ENCODE measurements at places on chromosomes 4 and X.

GRCh38 chrX:118627084-118627758, 100.2 kb upstream of the IL13RA1 start:
- peak; percentile 0 for DNase-seq

DNA sequence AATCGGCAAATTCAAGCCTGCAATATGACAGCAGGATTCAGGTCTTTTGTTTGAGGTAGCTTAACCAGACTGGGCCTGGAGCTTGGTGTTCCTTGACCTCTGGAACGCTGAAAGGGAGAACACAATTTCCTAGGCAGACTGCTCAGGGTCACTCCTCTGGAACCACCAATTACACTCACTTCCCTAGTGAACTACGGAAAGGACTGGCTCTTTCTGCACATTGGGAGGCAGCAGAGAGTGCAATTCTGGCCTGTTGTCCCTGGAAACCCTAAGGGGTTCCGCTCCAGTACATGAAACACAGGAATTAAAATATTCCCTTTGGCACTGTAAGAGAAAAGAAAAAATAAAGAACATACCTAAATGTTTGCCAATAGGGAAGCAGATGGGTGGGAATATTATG, 58.6 kb downstream of the GPC3 start:
- DNase-seq, result no peak

- no peak for DNase-seq
Measured at GRCh38 chr4:11079171-11079570, 349.5 kb downstream of the HS3ST1 start.

DNA sequence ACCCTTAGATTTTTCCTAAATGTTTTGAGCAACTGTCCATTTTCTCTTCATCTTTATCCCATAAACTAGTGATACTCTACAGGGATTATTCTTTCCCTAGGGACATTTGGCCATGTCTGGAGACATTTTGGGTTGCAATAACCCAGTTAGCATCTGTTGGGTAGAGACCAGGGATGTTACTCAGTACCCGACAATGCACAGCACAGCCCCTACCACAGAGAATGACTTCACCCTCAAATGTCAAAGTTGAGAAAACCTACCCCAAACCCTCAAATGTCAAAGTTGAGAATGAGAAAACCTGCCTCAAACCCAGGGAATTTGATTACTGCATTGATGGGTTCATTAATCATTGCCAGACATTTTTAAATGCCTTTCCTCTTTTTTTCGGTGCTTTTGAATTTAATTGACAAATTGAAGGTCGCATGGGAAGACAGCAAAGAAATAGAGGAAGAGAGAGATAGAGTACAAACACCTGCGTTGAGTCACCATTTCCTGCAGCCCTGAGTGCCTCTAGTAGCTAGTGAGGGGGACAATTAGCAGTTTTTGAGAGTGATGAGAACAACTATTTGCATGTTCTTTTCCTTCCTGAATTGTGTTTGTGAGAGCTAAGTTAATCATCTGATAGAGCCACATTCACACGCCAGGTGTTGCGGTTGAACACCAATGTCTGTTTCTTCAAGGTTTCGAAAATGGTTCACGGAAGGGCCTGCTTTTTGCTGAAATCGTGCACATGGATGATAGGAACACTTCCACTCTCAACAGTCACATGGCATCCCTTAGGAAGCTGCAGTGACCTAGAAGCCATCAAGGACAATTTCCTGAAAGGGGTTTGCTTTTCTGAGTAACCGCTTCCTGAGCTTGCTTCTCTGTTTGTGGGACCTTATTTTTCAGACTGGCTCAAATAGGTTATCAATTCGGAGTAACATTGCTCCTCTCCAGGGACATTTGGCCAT, 203.9 kb upstream of the VCX3A start:
- no peak for DNase-seq

DNA sequence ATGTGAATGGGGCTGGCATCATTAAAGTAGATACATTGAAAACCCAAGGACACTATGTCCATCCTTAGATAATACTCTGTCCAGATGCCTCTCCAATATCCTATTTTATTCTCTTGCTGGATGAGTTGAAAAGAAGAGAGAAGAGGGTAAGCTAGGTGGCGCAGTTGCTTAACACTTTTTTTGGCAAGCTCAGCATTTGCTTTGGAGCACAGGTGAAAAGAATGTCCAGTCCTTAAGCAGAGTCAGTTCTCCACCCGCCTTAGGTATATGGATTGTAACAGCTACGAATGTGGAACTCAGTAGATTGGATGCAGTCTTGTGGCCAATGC, 208.4 kb downstream of the NWD2 start:
- peak; percentile 86 for DNase-seq

- no peak for DNase-seq
Measured at GRCh38 chr4:6267573-6267972, 2.1 kb upstream of the WFS1 start.

DNA sequence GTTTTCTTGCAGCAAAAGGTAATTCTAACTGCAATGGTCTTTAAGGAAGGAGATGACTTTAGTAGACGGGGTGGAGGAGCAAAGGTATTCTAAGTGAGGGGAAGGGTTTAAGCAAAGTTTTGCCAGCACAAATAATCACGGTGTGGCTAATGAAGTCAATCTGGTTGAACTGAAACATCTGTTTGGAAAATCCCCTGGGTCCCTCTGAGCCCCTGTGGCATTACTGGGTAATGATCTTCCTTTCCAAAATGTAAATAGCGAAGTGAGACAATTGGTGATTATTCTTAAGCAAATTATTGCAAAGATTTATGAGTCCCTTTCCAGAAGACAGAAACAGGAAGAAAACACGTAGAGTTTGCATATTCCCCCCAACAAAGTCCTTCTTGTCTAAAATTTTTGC, 47.2 kb downstream of the FGFBP1 start:
- no peak for DNase-seq

All from COR-L47 (cell line).